Stimulated activated CD8-positive, alpha-beta memory T cell treated with anti-CD3 and anti-CD28 coated beads, Interleukin-4, amount 100 ng/mL, for 4 hours (primary cell): ENCODE measurements at places on chromosomes 11 and 22.

- no peak for DNase-seq
Measured at GRCh38 chr22:45656577-45656976, 15.1 kb upstream of the ATXN10 start.

DNA sequence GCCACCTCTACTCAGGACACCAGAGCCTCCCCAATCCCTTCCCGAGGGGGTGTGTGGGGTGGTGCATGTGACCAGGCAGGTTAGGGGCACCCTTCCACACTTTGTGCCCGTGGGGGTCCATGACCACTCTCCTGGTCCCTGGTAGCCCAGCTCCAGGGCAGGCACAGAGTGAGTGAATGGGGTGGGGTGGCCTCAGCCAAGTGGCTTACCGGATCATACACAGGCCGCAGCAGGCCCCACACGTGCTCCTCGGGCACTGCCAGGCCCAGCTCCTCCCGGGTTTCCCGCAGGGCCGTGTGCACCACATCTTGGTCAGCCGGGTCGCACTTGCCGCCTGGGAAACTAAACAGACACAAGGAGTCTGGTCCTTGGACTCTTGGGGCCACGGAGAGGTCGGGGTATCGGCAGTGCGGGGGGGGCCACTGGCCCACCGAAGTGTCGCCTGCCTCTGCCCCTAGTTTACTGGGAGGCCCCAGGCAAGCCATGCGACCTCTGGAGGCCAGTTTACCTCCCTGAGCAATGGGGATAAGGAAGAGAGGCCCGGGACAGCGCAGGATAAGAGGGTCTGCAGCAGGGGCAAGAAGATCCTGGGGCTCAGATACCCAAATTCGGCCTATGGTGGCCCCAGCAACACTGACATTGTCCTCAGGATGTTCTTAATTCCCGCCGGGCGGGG is 889 bp downstream of the NUDT8 start:
- DNase-seq = no peak

DNA sequence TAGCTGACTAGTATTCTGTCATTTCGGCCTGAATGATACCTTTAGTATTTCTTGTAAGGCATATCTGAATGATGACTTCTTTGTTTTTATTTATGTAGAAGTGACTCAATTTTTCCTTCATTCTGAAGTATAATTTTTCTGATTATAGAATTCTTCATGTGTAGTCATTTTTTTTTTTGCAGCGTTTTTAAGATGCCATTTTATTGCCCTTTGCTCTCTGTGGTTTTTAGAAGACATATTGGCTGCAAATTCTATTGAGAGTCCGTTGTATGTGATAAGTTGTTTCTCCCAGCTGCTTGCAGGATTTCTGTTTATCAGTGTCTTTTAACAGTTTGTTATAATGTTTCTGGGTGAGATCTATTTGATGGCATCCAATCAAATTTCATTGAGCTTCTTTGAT is 1224.8 kb downstream of the JRKL start:
- no peak for DNase-seq

DNA sequence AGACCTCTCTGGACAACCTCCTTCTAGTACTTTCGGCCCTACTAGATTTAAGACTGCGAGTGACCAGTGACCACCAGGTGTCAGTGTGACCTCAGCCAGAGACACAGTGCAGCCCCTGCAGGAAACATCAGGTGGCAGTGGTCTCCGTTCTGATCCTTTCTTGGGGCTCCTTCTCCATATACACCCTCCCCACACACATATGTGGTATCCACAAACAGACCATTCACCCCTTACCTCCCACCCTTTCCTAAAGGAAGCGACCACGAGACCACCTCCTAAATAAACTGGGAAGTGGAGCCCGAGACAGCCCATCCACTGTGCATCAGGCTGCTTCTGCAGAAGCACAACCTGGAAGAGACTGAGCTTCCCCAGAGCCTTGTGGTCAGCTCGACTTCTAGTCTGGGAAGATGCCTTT is 38.5 kb upstream of the CYP2D6 start:
- DNase-seq = peak; percentile 40

- no peak for DNase-seq
Measured at GRCh38 chr11:64258356-64258755, 7.0 kb downstream of the PLCB3 start.

DNA sequence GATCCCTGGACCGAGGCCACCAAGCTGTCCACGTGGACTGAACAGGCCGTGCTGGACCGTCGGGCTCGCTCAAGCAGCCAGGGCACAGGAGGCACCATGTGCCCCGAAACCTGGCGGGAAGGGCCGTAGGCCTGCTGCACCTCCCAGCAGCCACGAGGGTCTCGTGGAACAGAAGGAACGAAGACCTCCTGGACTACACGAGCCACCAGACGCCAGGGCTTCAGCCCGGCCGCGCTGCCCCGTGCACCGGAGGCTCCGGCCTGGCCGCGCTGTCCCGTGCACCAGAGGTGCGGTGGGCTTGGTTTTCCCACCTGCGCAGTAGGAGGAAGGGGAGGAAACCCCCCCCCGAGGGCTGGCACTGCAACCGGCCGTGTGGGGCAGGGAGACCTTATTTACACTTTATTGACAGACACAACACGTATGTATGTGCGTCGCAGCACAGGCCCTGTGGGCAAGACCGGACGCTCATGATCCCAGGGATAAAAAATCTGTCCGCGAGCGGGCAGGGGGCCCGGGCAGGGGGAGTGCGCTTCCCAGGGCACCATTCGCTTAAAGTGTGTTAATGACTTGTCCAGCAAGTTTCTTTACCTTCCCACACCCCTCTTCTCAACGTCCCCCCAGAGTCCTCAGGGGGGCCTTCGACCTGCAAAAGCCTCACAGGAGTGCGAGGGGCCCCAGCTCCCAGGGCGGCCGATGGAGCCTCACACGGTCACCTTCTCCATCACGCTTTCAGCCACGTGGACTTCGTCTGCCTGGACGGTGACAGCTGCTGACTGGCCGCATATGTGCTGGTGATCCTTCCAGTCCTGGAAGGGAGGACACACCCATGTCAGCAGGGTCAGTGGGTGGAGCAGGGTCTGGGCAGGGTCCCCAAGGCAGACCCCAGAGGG is 7.0 kb downstream of the DRD4 start:
- DNase-seq = no peak

DNA sequence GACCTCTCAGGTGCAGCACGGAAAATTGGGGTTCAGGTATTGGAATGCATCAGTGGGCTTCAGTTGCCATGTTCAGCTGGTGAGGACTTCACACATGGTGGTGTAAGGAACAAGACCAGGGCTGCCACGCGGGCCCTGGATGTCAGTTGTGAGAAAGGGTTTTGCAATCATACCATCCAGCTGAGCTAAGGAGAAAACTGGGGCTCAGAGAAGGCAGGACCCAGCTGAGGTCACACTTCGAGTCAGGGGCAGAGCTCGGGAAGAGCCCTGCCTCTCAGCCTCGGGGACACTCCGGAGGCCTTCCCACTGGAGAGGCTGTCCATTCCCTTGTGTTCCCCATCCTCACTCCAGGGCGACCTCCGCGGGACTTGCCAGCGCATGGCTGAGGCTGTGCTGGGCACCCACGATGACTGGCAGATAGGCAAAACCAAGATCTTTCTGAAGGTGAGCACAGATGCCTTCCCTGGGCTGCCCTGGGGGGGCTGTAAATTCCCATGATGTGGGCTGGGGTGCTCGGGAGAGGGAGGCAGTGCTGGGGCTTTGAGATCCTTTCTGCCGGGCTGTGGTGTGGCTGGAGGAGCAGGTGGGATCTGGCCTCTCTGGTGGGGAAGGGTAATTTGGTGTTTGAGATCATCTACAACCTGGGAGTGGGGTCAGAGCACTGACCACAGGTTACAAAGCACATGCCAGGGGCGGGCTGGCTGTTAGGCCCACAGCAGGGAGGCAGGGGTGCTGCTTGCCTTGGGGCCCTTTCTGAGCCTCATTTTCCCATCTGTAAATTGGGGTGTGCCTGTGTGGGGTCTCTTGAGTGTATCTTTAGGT is 47.2 kb downstream of the MYO7A start:
- DNase-seq = no peak

GRCh38 chr11:92154611-92155010 is 70.0 kb upstream of the FAT3 start:
- no peak for DNase-seq

- DNase-seq = no peak
Measured at GRCh38 chr11:115170133-115170815, 333.9 kb downstream of the CADM1 start.

GRCh38 chr22:46348099-46348695 is 12.7 kb downstream of the TRMU start:
- DNase-seq = no peak

DNA sequence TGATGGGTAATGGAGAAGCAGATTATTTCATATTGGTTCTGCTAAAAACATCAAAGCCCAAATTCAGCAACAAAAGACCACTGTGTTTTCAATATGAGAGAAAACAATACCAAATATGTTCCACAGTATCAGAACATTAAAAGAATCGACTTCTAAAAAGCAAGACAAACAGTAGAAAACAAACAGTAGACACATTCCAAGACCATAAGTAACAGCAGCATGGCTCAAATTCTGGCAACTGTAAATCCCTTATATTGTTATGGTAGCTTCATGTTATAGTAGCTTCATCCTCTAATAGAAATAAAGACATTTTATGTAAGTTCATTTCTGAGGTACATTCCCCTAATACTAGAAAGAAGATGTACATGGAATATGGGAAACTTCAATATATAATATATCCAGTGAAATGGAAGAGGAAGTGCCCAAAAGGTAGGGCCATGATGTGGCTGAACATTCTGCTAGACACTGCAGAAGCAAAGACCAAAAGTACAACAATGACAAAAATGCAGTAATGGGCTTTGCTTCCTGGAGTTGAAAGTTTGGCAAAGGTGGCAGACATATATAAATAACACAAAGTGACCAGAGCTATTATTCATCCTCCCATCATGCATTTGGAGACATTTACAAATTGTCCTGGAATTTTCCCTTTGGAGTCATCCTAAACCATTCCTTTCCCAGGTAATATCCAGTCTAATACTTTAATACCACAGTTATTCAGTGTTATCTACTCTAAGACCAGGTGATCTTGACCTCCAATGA is 299.9 kb downstream of the DCDC1 start:
- no peak for DNase-seq

DNA sequence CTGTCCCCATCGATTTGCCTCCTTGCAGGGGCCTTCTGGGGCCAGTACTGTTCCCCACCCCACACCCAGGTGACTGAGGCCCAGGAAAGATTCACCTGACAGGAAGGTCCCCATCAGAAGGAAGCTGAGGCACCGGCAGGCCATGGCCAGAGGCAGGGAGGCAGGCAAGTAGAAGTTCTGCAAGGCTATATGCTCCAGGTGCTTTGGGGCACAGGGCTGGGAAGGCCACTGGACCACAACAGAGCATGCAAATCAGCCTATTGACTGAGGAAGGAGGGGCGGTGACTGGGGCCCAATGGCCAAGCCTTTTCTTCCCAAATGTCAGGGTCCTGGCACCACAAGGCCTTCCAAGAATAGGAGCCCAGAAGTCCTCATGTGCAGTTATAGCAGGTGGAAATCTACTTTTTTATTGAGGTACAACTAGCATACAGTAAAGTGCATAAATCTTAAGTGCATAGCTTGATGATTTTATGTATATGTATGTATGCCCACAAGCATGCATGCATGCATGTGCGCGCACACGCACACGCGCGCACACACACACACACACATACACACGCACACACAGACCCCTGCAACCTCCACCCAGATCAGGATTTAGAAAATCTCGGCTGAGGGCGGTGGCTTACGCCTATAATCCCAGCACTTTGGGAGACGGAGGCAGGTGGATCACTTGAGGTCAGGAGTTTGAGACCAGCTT is at the start of gene VPREB3:
Gene VPREB3, minus strand, starts transcription at position 206 of the 700 bp plus-strand sequence. Its CDS starts 62 bp downstream, at position 144.
- no peak for DNase-seq

GRCh38 chr11:38130976-38131375 is 1532.9 kb upstream of the RAG2 start:
- DNase-seq = no peak
